Skeletal muscle cell (primary cell): ENCODE measurements at places on chromosomes 16 and 17.
A peak's percentile ranks its signal among the peaks of the same experiment; 100 is the strongest.

DNA sequence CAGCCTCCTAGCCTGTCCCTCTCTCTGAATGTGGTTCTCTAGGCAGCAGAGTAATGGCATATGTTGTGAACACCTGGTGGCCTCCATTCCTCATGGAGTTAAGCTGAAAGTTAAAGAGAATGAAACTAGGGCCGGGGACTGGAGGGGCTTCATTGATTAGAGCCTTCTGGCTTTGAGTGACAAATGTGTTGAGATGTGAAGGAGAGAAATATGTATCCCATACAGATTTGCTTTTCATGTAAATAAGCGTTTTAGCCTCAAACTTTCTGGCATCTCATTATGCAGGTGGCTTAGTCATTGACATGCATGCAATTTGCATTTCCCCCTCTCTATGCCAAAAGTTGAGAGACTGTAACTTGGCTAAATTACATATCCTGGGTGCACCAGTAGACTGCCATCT lies 537.7 kb upstream of the EEF2KMT start:
- DNase-seq, result no peak

DNA sequence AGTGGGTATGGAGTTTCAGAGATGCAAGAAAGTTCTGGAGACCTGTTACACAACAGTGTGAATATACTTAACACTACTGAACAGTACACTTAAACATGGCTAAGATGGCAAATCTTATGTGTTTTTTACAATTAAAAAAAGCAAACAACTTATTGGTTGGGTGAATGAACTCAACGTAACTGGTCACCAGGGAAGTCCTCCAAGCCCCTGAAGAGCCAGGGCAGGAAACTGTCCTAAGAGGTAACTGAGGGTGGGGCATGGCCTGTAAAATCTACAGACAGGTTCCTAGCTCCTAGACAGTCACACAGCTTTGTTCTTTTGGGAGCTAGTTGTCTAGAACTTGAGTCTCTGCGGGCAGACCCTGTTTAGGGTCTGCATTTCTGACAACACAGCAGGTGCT lies 10.3 kb downstream of the CSF3 start:
- DNase-seq, result no peak

DNA sequence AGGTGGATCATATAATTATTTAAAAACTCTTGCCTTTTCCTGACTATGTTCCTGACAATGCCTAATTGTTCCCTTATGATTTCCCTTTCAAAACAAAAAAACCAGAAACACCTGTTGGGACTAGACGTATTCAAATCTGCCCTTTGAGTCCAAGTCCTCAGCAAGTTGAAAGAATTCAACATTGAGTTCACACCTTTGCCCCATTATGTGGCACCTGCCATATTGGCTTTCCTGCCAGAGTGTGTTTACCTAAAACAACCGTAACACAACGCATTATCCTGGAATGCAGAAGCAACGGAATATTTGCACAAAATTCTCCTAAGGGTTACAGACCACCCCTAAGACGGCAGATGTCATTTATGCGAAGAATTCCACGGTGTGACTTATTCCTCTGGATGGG lies 105.9 kb downstream of the ZFHX3 start:
- no peak for DNase-seq

- DNase-seq, result peak; percentile 74
These were observed 7.5 kb downstream of the NFE2L1 start for GRCh38 chr17:48055531-48056245.

DNA sequence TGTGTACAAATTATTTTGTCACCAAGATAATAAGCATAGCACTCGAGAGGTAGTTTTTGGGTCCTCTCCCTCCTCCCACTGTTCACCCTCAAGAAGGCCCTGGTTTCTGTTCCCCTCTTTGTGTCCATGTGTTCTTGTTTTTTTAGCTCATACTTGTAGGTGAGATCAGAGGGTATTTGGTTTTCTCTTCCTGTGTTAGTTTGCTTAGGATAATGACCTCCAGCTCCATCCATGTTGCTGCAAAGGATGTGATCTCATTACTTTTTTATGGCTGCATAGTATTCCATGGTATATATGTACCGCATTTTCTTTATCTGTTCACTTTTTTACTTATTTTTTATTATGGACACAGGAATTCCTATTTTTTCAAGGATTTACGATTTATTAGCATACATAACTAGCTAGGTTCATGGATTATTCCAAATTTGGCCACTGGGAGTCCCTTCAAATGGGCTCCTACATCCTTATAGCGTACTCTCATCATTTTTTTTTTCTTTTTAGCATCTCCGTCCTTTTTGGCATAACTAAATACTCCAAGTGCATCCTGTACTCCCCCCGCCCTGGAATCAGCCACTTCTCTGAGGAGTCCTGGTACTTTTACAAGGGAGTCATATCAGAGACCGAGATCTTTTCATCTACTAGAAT lies 7.3 kb downstream of the TADA2A start:
- no peak for DNase-seq

DNA sequence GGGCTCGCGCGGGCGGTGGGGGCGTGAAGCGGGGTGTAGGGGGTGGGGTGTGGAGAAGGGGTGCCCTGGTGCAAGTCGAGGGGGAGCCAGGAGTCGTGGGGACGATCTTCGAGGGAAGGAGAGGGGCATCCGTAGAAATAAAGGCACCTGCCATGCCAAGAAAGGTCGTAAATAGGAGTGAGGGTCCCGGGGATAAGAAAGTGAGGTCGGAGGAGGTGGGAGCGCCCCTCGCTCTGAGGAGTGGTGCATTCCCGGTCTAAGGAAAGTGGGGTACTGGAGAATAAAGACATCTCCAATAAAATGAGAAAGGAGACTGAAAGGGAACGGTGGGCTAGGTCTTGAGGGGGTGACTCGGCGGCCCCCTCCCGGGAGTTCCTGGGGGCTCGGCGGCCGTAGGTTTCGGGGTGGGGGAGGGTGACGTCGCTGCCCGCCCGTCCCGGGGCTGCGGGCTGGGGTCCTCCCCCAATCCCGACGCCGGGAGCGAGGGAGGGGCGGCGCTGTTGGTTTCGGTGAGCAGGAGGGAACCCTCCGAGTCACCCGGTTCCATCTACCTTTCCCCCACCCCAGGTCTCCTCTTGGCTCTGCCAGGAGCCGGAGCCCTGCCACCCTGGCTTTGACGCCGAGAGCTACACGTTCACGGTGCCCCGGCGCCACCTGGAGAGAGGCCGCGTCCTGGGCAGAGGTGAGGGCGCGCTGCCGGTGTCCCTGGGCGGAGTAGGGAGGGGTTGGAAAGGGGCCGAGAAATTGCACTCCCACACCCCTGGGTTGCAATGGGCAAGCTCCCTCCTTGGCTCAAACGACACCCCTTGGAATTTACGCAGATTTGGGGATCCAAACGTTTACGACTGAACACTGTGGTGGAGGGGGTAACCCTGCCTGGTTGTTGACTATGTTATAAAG lies 888 bp downstream of the CDH1 start:
- DNase-seq, result no peak

DNA sequence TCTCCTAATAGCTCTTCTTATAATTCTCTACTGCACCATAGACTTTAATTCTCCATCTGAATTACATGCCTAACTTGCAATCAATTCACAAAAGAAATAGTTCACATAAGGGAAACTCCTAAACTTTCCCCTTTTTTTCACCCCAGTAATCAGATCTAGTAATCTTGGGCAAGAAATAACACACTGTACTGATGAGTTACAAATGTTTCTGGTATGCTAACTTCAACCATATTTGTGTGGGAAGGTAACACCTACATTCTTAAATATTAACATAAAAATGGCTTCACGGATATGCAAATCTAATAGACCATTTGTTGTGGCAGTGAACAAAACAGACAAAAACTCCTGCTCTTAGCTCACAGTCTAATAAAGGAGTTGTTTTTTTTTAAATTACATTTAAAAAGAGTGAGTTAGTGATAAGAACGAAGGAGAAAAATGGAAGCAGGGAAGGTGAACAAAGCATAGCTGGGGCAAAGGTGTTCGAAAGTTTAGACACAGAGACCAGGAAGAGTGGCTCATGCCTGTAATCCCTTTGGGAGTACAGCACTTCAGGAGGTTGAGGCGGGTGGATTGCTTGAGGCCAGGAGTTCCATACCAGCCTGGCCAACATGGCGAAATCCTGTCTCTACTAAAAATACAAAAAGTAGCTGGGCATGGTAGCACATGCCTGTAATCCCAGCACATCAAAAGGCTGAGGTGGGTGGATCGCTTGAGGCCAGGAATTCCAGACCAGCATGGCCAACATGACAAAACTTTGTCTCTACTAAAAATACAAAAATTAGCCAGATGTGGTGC lies 34.8 kb downstream of the CMTM3 start:
- no peak for DNase-seq

GRCh38 chr17:6177941-6178694 lies 107.9 kb downstream of the WSCD1 start:
- DNase-seq, result no peak

GRCh38 chr16:28621481-28622155 lies 11.8 kb upstream of the SULT1A1 start:
- no peak for DNase-seq

GRCh38 chr17:50583641-50584040 lies 23.1 kb downstream of the CACNA1G start:
- no peak for DNase-seq

DNA sequence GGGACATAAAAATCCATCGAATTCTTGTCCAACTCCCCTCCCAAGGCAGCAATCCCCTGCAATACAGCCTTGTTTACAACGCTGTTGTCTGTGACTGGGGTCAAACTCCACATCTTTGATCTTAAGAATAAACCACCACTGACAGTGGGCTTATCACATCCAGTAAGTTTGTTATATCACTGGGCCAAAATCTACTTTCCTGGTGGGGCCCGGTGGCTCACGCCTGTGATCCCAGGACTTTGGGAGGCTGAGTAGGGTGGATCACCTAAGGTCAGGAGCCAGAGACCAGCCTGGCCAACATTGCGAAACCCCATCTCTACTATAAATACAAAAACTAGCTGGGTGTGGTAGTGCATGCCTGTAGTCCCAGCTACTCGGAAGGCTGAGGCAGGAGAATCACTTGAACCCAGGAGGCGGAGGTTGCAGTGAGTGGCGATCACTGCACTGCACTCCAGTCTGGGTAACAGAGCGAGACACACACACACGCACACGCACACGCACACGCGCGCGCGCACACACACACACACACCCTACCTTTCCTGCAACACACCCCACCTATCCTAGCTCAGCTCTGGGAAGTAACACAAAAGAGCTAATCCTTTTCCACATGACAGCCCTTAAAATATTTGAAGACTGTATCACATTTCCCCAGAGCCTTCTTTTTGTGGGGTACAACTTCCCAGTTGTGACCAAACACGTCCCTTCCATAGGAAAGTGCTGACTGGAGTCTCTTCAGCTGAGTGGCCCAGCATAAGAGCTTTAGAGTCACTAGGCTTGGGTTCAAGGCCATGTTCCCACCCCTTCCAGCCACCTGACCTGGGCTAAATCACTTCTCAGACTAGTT lies 20.9 kb upstream of the ABCC1 start:
- no peak for DNase-seq

DNA sequence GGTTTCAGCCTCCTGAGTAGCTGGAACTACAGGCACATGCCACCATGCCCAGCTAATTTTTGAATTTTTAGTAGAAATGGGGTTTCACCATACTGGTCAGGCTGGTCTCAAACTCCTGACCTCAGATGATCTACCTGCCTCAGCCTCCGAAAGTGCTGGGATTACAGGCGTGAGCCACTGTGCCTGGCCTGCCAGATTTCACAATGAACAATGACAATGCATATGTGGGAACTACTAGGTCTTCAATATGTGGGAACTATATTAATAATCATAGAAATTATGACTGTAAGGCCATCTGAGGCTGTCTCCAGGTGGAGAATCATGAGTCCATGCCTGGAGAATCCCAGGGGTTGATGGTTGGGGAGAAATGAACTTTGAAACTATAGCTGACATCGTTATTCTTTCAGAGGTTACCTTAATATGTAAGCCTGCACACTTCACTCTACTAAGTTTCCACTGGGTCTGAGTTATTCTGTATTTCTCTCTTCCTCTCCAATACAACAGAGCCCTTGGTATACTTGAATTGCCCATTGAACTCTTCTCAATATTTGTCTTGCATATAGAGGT lies 7.2 kb upstream of the DRC7 start:
- no peak for DNase-seq

GRCh38 chr17:48558057-48558830 lies 13.3 kb upstream of the HOXB2 start:
- DNase-seq, result no peak

GRCh38 chr17:335691-336090 lies 16.9 kb downstream of the RPH3AL start:
- no peak for DNase-seq

DNA sequence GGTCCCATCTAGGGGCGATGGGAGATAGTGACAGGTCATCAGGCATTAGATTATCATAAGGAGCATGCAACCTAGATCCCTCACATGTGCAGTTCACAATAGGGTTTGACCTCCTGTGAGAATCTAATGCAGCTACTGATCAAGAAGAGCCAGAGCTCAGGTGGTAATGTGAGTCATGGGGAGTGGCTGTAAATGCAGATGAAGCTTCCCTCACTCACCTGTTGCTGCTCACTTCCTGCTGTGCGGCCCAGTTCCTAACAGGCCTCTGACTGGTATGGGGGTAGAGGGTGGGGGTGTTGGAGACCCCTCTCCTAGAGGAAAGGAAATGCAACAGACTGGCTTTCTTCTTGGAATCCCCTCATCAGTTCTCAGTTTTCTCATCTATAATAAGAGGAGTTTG lies 131.4 kb downstream of the CA10 start:
- no peak for DNase-seq

DNA sequence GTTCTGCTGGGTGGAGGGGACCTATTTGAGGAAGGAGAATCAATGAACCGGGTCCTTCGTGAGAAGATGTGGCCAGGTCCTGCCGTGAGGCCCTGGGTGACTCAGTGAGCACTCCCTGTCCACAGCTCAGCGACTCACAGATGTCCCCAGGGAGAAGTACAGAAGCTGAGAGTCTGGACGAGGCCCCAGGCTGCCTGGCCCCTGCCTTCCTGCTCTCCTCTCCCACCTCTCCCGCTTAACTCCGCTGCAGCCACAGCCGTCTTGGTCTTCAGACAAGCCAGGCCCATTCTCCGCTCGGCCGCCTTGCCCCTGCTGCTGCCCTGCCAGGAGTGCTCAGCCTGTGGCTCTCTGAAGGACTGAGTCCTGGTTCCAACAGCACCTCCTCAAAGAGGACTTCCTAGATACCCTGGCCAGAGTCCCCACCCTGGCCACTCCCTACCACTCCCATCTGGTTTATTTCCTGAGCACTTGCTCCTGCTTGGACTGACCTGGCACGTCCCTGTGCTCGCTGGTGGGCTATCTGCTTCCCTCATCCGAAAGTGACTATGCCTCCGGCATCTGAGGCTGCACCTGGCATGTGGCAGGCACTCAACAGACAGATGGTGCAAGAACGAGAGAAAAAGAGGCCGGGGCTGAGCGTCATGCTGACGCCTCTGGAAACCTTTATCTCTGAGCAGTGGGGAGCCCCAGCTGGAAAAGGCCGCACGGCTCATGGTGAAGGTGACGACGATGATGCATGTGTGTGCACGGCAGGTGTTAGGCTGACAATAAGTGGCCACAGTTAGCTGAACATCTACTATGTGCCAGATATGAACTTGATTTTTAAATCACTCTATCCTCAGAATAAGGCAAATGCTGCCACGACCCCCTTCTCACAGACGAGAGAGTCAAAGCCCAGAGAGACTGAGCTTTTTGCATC lies 9.2 kb upstream of the TNFRSF13B start:
- no peak for DNase-seq

GRCh38 chr17:2094891-2095535 lies 40.1 kb downstream of the HIC1 start:
- no peak for DNase-seq

GRCh38 chr16:56734429-56734828 lies 4.5 kb downstream of the NUP93 start:
- DNase-seq, result no peak
